ENCODE measurements at places on chromosomes 12 and 14.

DNA sequence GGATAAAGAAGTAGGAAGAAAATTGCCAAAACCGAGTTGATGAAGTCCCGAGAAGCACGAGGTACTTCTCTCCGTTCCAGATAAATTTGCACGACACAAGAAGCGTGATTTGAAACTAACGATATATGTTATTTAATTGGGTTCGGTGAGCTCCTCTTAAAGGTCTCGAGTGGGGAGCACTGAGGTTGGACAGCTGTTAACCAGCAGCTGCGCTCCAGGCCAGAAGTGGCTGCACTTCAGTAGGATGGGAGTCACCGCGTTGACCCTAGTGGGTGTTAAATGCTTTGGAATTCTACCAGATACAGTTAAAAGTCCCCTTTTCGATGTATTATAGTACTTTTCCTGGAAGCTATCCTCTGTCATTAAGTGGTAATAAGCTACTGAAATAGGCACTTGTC, 953 bp upstream of the DCAF5 start:
- DNase-seq: no peak

- DNase-seq: no peak
Observed at GRCh38 chr14:72883109-72883508, 10.8 kb downstream of the DPF3 start.

- DNase-seq: no peak
Observed at GRCh38 chr14:61736751-61737150, 25.5 kb upstream of the SNAPC1 start.

DNA sequence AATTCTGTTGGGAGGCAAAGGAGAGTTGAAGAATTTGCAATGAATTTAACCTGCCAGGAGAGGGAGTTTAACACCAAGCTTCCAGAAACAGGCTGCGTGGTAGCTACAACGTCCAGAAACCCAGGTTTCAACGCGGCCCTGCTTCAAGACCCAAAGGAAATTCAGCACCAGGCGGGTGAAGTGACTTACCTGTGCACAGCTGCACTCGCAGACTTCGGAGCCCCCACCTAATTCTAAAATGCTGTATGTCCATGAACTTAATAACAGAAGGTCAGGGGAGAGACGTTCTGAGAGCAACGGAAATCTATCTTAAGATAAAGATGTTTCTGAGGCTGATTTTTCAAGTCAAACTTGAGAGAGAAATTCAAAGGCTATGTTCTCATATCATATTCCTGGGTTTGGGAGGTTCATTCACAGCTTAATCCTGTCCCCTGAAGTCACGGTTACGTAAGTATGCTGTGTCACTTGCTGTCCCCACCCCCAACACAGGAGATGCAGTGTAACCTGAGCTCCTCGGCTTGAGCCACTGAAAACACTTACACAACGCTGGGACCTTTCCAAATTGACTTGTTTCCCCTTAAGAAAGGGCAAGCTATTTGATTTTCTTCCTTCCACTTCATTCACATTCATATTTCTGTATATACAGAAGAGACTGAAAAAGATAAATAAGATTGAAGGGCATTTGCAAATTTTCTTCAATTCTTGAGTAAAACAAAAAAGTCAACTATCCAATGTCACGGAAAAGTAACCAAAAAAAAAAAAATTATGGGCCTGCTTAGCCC, 22.7 kb downstream of the CLIP1 start:
- no peak for DNase-seq

DNA sequence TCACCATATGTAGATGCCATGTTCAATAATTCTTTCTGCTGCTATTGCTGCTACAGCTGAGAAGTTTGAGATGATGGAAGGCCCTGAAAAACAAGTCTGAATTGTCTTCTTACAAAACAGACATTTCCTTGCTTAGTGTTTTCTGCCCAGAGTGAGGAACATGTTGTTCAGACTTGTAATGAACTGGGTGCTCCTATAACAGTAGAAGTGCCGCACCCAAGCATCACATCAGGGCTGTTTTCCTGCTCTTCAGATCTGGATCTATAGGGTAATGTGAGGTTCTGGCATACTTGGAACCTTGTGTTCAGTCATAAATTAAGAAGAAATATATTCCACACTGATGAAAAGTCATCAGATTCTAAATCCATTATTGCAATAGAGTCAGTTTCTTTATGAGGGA, 171.9 kb upstream of the DIO2 start:
- no peak for DNase-seq

- DNase-seq: no peak
Observed at GRCh38 chr14:24260026-24260779, 2.8 kb downstream of the TGM1 start.

GRCh38 chr12:127925971-127926370, 341.0 kb upstream of the TMEM132C start:
- no peak for DNase-seq

DNA sequence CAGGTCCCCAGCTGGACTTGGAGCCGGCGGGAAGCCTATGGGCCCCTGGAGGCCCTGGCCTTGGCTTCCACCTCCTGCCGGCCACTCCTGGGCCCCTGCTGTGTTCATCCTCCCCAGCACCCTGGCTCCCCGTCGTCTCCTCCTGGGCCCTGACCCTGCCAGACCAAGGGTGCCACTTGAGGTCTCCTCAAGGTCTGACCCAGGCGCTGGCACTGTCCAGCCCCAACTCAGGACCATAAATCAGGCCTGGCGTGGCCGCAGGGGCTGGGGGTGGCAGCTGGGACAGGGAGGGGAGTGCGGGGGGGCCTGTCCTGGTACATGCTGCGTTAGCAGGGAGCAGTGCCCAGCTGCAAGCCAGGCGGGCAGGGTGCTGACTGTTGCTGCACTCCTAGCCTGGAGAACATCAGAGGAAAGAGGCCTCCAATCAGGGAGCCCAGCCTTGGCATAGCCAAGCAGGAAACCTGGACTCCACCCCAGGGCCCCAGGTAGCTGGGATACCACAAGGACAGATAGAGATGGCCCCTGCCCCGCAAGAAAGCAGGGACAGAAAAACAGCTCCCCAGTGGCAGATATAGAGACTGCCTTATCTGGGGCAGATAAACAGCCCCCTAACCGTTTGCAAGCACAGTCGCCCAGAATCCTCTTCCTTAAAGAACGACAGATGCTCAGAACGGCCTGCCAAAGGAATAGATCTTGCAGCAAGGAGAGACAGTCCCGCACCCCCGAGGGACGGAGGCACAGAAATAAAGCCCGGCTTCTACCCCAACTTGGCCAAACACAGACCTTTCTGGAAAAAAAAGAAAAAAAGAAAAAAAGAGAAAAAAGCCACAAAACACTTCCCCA, 6.5 kb upstream of the ATG101 start:
- DNase-seq: no peak

GRCh38 chr14:67371247-67372148, 11.4 kb downstream of the EIF2S1 start:
- no peak for DNase-seq

- DNase-seq: no peak
Observed at GRCh38 chr12:57435293-57435692, 709 bp downstream of the INHBC start.
